ENCODE measurements at places on chromosomes 6 and 20. TPM values are rescaled to one million over a fixed set of nuclear protein-coding genes. Genes with fewer than 3 reads are reported as not detected.
A peak's percentile ranks its signal among the peaks of the same experiment; 100 is the strongest.

GRCh38 chr6:32117461-32117860, 8.3 kb upstream of the TNXB start:
- DNase-seq: no peak

GRCh38 chr6:40719671-40720374, 132.7 kb upstream of the LRFN2 start:
- peak; percentile 27 for DNase-seq

DNA sequence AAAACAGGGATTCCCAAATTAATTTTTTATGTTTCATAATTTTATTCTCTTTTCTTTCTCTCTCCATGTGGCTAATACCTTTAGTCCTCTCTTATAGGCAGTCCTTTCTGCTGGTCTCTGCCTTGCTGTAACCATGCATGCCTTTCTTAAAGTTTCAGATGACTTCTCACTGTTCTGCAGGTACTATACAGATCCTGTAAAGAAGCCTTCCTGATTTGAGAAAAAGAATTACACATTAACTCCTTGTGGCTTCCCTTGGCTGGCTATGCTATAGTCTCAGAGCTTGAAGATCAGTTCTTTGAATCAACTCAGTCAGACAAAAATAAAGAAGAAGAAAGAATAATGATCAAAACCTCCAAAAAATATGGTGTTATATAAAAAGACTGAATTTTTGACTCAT, 7.3 kb upstream of the GPR63 start:
- DNase-seq: no peak

DNA sequence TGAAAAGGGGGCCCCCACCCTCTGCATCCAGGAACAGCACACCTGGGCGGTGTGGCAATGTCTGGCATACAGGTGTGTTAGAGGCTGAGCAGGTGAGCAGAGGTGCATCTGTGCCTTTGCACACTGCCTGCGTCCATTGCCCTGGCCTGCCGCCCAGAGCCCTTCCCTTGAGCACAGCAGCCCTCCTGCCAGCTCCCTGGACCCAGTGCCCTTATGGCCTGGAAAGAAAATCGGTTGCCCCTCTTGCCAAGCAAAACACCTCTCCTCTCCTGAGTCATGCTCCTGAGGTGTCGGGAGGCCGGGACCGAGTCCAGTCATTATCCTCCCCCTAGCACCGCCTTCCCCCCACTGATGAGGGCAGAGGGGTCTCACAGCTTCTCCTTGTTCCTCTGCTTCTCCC, 259.9 kb downstream of the SMOC2 start:
- no peak for DNase-seq

GRCh38 chr6:152241013-152241766, 396.0 kb downstream of the SYNE1 start:
- no peak for DNase-seq

DNA sequence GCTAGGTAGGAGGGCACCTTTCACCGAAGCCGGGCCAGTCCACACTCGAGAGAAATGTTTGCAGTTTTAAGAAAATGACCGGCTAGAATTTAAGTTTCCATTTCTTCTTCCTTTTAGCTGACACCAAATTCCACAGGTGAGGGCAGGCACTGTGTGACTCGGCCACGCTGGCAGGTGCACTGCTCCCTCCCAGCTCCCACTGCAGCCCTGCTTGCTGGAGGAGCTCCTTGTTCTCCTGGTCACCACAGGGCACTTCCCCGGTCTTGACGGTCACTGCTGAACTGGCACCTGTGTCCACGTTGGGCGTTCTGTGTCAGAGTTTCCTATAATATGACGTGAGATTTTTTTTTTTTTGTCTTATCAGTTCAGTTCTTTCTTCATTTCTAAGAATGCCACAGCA, 3.6 kb upstream of the KIF25 start:
- DNase-seq: peak; percentile 23

- DNase-seq: no peak
Observed at GRCh38 chr6:80690551-80691131, 584.2 kb downstream of the BCKDHB start.

DNA sequence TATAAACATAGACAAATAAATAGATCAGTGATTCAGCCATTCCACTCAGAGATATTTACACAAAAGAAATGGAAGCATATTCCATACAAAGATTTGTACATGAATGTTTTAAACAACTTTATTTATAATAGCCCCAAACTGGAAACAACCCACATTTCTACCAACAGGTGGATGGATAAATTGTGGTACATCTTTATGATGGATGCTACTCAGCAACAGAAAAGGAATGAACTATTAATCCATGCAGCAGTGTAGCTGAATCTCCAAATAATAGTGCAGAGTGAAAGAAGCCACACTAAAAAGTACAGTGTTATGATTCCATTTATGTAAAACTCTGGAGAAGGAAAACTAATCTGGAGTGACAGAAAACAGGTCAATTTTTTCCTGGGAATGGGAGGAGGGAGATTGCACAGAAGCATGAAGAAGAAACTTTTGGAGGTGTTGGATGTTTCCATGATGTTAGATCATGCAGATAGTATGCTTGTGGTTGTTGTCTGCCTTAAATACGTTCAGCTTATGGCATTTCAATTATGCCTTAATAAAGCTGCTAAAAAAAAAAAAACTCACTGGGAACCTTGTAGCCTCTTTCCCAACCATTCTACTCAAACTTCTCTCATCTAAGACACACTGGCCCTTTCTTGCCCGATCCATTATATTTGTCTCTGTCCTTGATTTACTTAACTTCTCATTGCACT, 100.9 kb downstream of the PPP1R14C start:
- no peak for DNase-seq

- no peak for DNase-seq
Observed at GRCh38 chr6:90663873-90664272, 77.0 kb upstream of the MAP3K7 start.

DNA sequence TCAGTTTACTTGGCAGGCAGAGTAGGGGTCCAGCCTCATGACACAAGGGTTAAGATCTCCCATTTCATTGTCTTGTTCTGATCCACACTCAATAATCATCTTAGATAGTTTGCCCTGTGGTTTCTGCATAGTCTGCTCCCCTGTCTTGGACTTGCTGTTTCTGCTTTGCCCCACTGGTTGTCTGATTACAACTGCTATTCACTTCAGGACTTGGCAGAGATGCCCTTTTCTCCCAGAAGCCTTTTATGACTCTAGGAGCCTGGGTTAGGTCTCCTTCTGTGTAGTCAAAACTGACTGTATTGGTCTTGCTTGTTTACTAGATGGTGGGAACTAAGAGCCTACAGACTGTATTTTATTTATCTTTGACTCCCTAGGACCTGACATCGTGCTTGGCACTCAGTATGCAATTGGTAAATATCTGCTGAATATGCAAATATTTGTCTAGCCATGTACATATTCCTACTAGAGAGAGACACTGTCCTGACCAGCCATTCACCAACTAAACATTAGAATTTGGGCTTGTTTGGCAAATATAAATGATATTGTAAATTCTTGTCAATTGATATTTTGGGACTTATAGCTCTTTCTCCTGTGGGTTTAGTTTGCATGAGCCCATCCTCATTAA, 165.9 kb upstream of the KCNK16 start:
- no peak for DNase-seq

DNA sequence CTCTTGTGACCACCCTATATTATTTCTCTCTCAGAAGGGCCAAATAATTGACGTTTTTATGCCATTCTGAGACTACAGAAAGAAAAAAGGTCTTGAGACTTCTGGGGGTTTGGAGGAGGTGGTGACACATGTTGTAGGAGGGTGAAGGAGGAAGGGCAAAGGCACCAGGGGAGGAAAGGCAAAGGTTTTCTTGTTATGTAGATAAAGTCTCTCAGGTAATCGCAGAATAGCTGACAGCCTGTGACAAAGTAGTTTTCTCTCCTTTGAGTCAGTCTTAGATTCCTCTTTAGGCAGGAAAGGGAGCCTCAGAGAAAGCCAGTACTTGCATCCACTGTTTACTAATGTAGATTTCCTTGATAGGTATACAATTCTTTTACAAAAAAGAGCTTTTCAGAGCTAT, 23.6 kb downstream of the OR2B2 start:
- DNase-seq: no peak

- DNase-seq: no peak
Observed at GRCh38 chr20:62727584-62728027, 19.0 kb downstream of the NTSR1 start.

- peak; percentile 90 for DNase-seq
Observed at GRCh38 chr20:51541189-51542032, 1.1 kb downstream of the NFATC2 start.

DNA sequence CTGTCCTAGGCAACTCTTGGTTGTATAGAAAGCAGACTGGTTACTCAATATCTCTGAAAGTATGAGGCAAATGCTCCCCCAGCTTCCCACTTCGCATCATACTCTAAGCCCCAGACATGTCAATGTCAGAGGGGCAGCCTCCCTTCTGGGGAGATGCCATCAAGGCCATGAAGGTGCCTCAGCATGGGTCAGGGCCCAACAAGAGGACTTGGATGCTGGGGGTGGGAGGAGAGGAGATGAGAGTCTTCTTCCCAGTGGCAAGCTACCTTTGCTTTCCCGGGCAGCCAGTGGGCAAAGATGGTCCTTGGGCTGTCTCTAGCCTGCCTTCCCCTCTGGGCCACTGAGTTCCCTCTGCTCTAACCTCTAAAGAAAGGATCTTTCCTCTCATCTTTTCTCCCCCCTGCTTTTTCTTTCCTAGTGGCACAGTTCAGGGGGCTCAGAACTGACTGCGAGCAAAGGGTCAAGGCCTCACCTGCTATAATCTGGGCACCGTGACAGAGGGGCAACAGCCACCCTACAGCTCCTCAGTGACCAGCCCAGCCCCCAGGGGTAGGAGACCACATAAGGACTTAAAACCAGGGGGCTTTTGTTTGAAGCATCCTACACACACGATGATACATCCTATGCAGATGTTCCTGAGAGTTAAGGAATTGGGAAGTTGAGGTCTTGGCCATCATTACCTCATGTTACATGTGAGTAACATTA, 26.2 kb downstream of the MOCS1 start:
- no peak for DNase-seq

- DNase-seq: no peak
Observed at GRCh38 chr6:151358475-151358874, 32.9 kb downstream of the ZBTB2 start.

The CST7 gene
- total RNA-seq: not detected

The KDM1B gene
- 14.8 TPM for total RNA-seq

The ADNP gene
- total RNA-seq: 28.8 TPM

The SLC13A3 gene
- total RNA-seq: 0.05 TPM

The CDS2 gene
- 105 TPM for total RNA-seq

The FOXQ1 gene
- not detected for total RNA-seq

The RNF144B gene
- total RNA-seq: 77.1 TPM

Measured in dermis blood vessel endothelial cell (primary cell).